Stimulated activated CD4-positive, alpha-beta T cell treated with anti-CD3 and anti-CD28 coated beads, Interleukin-2, amount 100 ng/mL, for 24 hours (primary cell): ENCODE measurements at places on chromosomes 6 and 20.

- no peak for DNase-seq
Measured at GRCh38 chr6:84103029-84103428, 69.5 kb downstream of the MRAP2 start.

DNA sequence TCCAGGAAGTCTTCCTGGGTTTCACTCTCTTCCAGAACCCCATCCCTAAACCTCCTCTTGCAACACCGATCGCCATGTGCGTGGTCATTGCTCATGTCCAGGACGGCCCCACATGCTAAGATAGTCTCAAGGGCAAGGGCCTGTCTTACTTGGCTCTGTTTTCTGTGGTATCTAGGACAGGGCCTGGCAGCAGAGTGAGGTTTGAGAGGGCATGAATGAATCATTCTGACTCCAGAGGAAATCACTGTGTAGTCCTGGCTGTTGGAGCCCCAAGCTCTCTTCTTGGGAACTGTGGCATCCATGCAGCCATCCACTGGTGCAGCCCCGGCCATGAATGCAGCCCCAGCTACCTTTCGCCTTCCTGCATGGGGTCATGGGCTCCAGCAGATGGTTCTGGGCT is 12.4 kb downstream of the SIRPA start:
- no peak for DNase-seq

- DNase-seq, result no peak
Measured at GRCh38 chr6:97392735-97393134, 109.7 kb upstream of the MMS22L start.

GRCh38 chr6:1869769-1870168 is 260.1 kb downstream of the FOXC1 start:
- no peak for DNase-seq

DNA sequence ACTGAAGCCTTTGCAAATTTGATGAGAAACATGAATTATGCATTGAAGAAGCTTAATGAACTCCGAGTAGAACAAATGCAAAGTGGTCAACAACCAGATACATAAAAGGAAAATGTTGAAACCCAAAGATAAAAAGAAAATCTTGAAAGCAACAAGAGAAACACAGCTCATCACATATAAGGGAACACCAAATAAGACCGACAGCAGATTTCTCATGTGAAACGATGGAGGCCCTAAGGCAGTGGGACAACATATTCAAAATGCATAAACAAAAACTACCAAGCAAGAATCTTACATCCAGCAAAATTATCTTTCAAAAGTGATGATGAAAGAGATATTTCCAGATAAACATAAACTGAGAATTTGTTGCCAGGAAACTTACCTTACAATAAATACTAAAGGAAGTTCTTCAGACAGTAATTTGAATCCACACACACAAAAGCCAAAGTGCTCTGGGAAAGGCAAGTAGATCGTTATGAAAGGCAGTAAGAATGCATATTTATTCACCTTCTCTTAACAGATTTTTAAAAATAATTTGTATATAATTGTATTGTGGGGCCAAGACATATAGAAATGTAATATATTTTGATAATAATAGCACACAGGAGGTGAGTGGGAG is 22.5 kb downstream of the SLC52A3 start:
- no peak for DNase-seq

GRCh38 chr6:104750449-104750848 is 109.3 kb downstream of the HACE1 start:
- no peak for DNase-seq

GRCh38 chr6:72850469-72850868 is 228.6 kb downstream of the KCNQ5 start:
- DNase-seq, result no peak

DNA sequence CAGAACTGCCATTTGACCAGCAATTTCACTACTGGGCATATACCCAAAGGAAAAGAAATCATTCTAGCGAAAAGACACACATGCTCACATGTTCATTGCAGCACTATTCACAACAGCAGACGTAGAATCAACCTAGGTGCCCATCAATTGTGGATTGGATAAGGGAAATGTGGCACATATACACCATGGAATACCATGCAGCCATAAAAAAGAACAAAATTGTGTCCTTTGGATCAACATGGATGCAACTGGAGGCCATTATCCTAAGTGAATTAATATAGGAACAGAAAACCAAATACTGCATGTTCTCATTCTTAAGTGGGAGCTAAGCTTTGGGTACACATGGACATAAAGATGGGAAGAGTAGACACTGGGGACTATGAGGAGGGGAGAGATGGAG is 16.1 kb downstream of the RAET1E start:
- DNase-seq, result no peak

GRCh38 chr6:26030716-26031115 is 56.5 kb upstream of the HFE start:
- DNase-seq, result no peak

- DNase-seq, result no peak
Measured at GRCh38 chr6:136085370-136086115, 164.6 kb downstream of the MTFR2 start.

DNA sequence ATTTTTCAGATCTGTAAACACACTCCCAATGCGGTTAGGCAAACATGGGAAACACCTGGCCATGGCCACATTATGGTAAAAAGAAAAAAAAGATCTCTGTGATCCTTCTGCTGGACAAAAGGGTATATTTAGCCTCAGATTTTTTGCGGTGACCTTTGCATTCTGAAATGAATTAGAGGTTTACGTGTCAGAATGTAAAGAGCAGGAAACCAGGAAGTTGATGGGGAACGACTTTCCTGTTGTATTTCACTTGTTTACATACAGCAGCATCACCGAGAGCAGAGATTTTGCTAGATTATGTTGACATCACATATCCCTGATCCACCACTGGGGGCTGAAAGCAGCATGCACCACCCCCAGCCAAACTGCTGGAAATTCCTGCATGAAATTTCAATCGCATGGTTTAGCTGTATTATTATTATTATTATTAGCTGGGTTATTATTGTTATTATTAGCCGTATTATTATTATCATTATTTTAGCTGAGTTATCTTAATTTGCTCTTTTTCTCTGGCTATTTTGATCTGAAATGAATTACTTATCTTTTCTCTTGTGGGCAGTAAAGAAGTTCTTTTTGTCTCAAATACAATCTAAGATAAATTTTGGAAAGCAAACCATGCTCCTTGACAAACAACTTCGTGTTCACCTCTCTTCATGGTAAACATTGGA is 189.4 kb downstream of the ZFP64 start:
- no peak for DNase-seq

DNA sequence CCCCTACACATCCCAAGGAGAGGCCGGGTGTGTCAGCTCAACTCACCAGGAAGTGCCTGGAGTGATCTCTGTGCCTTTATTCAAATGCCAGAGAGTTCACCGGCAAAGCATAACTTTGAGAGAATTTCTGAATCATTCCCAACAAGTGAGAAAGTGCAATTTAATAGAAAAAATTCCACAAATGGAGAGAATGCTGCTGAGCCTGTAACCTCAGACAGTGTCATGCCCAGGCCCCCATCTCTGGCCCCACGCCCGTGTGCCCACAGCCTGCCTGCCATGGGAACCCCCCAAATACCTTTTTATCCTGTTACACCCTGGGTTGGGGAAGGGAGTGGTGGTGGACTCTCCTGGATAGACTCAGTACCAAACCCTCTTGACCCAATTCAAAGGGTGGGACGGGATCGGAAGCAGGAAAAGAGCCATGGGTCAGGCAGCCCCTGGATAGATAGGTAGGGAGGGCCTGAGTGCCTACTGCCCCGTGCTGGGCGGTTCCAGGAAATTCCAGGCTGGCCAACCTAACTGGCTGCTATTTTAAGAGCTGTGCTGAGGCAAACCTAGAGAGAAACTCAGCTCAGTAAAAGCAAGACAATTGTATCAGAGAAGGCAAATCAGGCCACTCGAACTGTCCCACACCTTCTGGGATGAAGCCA is 179.0 kb upstream of the FOXA2 start:
- DNase-seq, result no peak

- DNase-seq, result peak; percentile 23
Measured at GRCh38 chr6:101226677-101227135, 166.8 kb upstream of the GRIK2 start.

DNA sequence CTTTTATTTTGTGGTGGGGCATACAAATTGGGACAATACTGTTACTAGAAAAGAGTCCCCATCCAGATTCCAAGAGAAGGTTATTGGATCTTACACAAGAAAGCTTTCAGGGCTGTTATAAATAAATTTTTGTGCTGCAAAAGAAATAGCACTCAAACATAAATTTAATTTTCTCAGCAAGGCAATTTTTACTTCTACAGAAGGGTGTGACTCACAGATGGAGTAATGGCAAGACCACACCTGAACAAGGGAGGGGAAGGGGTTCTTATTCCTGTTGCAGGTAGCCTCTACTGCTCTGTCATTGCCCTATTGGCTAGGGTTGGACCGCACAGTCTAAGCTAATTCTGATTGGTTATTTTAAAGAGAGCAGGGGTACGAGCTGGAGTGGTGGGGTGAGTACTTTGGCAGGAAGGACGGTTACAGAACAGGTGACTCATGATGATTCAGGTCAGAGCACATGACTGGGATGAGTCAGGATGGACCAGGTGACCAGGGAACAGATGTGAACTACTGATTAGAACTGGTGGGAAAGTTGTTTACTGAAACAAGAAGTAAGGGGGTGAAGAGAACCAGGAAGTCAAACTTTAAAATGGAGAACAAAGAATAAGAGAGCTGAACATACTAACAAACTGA is 41.1 kb downstream of the CNR1 start:
- DNase-seq, result no peak

DNA sequence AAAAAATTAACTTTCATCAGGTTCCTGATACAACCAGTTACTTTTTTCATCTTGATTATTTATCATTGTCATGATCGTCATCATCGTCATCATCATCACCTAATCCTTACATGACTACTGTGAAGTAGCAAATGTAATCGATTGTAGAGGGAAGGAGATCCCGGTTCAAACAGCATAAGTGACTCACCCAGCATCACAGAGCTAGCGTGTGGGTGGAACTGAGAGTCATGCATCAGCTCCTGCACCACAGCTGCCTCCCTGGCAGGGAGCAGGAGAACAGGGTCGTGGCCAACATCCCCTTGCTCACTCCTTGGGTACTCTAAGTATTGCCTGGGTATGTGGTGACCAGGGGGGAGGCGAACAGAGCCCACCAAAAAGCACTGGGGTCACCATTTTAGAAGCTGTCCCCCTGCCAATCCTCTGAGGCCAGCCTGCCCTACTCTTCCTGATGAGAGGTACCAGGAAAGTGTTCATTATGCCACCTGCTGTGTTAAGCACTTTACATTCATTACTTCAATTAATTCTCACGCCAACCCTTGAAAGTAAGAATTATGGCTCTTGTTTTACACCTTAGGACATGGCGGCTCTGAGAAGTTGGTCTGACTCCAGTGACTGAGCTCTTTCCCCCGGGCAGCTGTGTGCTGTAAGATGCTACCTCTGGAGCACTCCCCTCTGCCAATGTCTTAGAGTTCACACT is 425.2 kb downstream of the CD83 start:
- DNase-seq, result peak; percentile 72

GRCh38 chr6:12051861-12052368 is 39.8 kb downstream of the HIVEP1 start:
- DNase-seq, result peak; percentile 55

DNA sequence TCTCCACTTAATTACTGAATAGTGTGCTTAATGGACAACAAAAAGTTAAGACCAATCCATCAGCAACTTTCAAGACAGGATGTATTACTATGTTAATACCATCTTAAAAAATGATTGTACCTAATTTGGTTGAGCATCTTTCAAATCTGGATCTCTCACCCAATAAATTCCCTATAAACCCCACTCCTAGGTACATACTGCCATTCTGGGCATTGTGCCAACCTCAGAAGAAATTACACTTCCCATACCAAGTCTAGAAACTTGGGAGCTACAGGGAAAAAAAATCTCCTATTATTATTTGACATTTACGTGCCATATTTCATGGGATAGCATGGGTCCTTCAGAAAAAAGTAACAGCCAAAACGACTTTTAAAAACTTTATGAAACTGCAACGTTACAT is 5.1 kb downstream of the SYNCRIP start:
- DNase-seq, result no peak

DNA sequence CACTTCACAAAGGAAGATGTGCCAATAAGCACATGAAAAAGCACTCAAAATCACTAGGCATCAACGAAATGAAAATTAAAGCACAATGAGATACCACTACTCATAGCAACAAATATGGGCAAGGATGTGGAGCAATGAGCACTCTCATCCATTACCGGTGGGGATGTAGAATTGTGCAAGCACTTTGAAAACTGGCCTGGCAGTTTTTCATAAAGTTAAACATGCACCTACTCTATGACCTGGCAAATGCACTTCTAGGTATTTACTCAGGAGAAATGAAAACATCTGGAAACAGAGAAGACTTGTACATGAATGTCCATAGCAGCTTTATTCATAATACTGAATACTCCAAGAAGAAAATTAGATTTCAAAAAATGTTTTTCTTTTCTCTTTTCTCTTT is 34.1 kb upstream of the TMEM14A start:
- no peak for DNase-seq

DNA sequence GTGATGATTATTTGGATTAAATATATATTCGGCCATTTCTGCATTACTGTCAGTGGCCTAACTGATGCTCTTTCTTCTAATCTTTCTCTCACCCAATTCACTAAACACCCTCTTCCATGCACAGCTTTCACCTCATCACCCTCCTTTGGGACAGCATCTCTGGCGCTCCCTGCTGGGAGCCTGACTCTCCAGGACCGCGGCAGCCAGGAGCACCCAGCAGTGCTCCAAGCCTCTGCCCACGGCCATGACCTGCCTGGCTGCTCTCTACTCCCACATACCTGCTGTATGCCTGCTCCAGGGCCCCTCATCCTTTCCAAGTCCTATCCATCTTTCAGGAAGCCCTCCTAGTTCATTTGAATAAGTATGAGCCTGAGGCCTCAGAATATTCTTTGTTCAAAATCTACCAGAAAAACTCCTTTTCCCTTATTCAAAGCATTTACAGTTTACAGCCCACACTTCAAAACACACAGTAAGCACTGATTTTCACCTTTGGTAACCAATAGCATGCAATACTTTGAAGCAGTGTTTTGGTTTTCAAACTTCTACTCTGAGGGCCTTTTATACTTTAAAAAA is 15.2 kb downstream of the CTCFL start:
- DNase-seq, result peak; percentile 25

GRCh38 chr6:142958343-142958742 is 13.4 kb upstream of the HIVEP2 start:
- no peak for DNase-seq
